GM13976 (cell line): ENCODE measurements at places on chromosomes 11 and 22.

DNA sequence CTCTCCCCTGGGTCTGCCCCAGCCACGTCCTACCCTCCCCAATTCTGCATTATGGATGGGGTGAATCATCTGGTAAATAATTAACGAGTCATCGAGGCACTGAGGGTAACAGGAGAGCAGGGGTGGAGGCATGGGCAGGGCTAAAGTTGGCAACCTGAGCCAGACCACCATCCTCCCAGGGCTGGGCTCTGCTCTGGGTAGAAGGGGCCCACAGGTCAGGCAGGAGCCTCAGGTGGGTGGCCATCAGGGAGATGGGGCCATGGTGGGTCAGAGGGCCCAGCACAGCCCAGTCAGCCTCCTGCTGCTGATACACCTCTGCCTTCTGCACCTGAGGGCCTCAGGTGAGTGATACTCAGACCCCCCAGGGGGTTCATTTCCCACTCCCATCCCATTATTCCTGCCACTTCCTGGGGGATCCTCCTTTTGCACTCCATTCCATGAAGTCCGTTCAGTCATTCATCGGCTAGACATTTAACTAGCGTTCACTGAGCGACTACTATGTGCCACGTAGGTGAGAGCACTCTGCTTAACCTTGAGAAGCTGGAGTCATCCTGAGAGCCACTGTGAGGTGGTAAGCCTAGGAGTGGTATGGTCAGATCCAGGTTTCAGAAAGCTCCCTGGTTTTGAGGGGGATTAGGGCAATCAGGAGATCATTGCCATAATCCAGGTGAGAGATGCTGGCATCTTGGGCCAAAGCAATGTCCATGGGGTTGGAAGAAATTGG lies at the start of gene VSIG10L2:
Gene VSIG10L2 (plus strand): TSS at position 248 of the 724 bp plus-strand sequence. CDS start 12 bp downstream, at position 260.
- no peak for DNase-seq

DNA sequence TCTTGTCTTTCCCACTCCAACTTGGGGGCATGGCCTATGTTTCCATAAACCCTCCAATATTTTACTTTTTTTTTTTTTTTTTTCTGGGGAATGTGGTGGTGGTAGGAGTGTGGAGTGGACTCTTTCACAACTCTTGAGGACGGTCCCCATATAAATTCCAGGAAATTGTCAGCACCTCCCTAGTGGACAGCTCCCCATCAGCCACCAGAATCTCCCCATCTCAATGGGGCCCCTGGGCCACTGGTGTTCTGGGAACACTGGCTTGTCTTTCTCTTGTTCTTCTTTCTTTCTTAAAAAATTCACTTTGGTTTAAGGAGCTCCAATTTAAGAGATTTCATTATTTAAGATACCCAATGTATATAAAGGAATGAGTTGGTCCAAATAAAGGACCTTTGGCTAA lies 74.1 kb downstream of the ADM start:
- DNase-seq = no peak

GRCh38 chr22:32552521-32552920 lies 77.9 kb downstream of the FBXO7 start:
- no peak for DNase-seq

- no peak for DNase-seq
These were observed 39.7 kb upstream of the CCND1 start for GRCh38 chr11:69601011-69601975.

GRCh38 chr11:107263844-107264563 lies 193.6 kb downstream of the CWF19L2 start:
- DNase-seq = peak; percentile 22

- DNase-seq = no peak
These were observed 276.5 kb downstream of the ETS1 start for GRCh38 chr11:128310676-128311445.
